ENCODE measurements at places on chromosomes 5 and 9. TPM values are rescaled to one million over a fixed set of nuclear protein-coding genes. Genes with fewer than 3 reads are reported as not detected.

Gene GRXCR2
- total RNA-seq: not detected

DNA sequence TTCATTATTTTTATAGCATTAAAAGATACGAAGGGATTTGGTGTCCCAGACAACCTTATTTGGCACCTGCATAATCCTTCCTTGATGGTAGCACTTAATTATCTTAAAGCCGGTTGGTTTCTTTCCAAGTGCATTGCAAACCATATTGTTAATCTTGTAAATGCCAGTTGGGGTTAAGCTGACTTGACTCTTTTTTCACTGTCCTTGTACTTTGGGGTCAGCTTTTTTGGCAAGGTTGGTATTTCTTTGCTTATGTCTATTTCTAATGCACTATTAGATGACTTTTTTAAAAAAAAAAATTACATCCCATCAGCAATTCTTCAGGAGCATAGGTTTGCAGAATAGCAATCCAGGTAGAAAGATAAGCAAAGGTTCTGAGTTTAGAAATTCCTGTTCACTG is 466.8 kb upstream of the TLE4 start:
- H3K27ac ChIP-seq: no peak overlapping the region
- H3K36me3 ChIP-seq: peaks cover 32% of the 10 kb centered on the region
- H3K4me3 ChIP-seq: no peak overlapping the region
- no peaks in the 10 kb centered on the region for H3K27me3 ChIP-seq

Gene MAML1
- 17.7 TPM for total RNA-seq

DNA sequence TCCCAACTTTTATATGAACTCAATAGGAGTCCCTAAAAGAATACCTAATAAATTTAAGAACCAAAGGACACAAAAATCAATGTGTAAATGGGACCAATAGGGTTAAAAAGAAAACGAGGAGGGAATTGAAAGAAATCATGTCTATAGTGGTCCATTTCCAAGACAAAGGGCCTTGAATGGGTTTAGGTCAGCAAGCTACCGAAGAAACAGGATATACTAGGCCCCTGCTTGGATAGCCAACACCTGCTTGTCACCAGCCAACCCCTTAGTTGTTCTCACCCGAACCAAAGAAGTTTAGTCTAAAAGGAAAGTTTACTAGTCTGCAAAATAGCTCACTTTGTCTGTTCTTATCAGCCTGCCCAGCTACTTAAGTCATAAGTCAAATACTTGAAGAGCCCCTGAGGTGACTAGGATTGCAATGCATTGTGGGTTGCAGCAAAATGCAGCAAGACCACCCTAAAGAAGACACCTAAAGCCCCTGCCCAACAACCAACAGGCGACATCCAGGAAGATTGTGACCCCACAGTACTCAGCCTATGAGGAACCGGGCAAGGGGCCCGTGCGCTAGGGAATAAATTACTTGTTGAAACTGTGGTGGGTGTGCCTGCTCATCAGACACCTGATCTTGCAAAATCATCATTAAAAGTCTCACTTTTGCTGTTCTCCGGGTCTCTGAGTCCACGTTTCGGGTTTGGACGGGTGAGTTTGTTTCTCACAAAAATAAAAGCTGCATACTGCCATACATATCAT is 183.9 kb upstream of the PPP1R26 start:
- H3K36me3 ChIP-seq: 0 out of 2 replicates have a peak, but pooled peaks cover 5% of the 10 kb centered on the region
- DNase-seq: no peak
- H3K4me1 ChIP-seq: no peaks in the 10 kb centered on the region
- peaks cover 11% of the 10 kb centered on the region for H3K27me3 ChIP-seq

GRCh38 chr9:123121457-123121856 is 88.0 kb downstream of the GPR21 start:
- H3K27ac ChIP-seq: no peak overlapping the region
- H3K27me3 ChIP-seq: peaks cover 12% of the 10 kb centered on the region
- H3K36me3 ChIP-seq: no peaks in the 10 kb centered on the region
- H3K4me1 ChIP-seq: no peaks in the 10 kb centered on the region

DNA sequence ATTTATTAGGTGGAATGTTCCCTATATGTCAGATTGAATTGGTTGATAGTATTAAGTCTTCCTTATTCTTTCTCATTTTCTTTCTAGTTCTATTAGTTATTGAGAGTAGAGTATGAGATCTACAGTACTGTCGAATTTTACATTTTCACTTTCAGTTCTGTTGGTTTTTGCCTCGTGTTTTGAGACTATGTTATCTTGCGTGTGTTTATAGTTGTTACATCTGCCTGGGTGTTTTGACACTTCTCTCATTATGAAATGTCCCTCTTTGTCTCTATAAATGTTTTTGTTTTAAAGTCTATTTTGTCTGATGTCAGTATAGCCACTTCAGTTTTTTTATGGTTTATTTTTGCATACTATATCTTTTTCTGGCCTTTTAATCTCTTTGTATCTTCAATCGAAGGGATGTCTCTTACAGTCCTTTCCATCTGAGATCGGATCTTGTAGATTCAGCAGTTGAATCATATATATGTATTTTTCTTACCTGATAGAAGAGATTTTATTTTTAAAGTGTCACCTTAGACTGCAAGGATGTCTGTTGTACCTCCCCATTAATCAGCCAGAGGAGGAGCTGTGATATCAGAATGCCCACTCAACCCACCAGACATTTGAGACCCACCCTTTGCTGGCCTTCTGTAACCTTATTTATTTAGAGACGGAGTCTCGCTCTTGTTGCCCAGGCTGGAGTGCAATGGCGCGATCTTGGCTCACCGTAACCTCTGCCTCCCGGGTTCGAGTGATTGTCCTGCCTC is 20.7 kb downstream of the EHMT1 start:
- H3K27me3 ChIP-seq: no peaks in the 10 kb centered on the region
- peak overlapping the region; percentile 57 for H3K4me3 ChIP-seq
- H3K4me1 ChIP-seq: peaks cover 14% of the 10 kb centered on the region
- peaks cover 13% of the 10 kb centered on the region for H3K36me3 ChIP-seq
- H3K27ac ChIP-seq: peak overlapping the region; percentile 12

GRCh38 chr9:120708526-120709224 is 5.6 kb downstream of the MEGF9 start:
- DNase-seq: peak; percentile 57
- peak overlapping the region; percentile 36 for H3K4me3 ChIP-seq
- H3K36me3 ChIP-seq: peaks cover 6% of the 10 kb centered on the region
- no peaks in the 10 kb centered on the region for H3K27me3 ChIP-seq
- H3K4me1 ChIP-seq: peaks cover 69% of the 10 kb centered on the region
